Testis (tissue), 5 donors: ENCODE measurements at places on chromosomes 13 and 19.

DNA sequence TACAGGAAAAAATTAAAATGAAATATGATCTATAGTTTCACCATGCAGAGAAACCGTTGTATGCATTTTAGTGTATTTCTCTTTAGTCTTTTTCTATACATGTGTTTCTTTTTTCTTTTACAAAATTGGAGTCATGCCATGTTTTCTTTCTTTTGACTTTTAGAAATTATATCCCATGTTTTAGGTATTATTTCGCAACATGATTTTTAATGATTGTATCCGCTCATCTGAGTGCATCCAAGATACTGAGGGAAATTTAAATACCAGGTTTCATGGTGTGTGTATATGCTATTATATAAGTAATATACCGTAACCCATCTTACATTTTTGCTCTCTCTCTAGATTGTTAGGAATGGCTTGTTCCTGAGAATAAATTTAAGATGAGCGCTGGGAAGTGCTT lies 82.3 kb downstream of the GPR12 start:
- no peaks in the 10 kb centered on the region for H3K27me3 ChIP-seq
- no peak for DNase-seq
- no peaks in the 10 kb centered on the region for H3K36me3 ChIP-seq
- no peak overlapping the region for H3K27ac ChIP-seq
- H3K4me3 ChIP-seq, result no peak overlapping the region
- H3K4me1 ChIP-seq, result no peaks in the 10 kb centered on the region

DNA sequence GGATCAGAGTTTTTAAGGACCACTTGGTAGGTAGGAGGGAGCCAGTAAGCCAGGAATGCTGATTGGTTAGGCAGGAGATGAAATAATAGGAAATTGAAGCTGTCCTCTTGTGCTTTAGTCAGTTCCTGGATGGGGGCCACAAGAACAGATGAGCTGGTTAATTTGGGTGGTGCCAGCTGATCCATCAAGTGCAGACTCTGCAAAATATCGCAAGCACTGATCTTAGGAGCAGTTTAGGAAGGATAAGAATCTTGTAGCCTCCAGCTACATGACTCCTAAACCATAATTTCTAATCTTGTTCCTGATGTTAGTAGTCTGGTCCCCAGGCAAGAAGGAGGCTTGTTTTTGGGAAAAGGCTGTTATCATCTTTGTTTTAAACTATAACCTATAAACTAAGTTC lies 117.9 kb upstream of the GPR12 start:
- no peak overlapping the region for H3K27ac ChIP-seq
- H3K4me1 ChIP-seq, result no peaks in the 10 kb centered on the region
- no peaks in the 10 kb centered on the region for H3K27me3 ChIP-seq
- H3K36me3 ChIP-seq, result no peaks in the 10 kb centered on the region
- H3K4me3 ChIP-seq, result no peak overlapping the region

DNA sequence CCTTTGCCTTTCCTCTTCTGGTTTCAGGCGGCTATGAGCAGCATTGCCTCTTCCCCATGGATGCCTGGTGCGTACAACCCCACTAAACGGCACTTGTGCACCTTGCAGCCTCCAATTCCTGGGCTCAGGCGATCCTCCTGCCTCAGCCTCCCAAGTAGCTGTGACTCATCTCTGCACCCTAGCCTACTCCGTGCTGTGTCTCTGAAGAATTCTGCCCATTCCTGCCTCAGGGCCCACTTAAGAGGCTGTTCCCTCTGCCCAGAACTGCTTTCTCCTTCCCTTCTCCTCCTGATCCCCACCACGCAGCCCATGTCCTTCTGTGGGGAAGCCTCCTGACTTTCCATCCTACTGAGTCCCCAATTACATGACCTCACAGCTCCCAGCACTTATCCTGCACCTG lies 142.2 kb upstream of the ZNF507 start:
- H3K4me1 ChIP-seq, result no peaks in the 10 kb centered on the region
- DNase-seq, result no peak
- H3K27ac ChIP-seq, result no peak overlapping the region
- no peak overlapping the region for H3K4me3 ChIP-seq
- H3K27me3 ChIP-seq, result no peaks in the 10 kb centered on the region

DNA sequence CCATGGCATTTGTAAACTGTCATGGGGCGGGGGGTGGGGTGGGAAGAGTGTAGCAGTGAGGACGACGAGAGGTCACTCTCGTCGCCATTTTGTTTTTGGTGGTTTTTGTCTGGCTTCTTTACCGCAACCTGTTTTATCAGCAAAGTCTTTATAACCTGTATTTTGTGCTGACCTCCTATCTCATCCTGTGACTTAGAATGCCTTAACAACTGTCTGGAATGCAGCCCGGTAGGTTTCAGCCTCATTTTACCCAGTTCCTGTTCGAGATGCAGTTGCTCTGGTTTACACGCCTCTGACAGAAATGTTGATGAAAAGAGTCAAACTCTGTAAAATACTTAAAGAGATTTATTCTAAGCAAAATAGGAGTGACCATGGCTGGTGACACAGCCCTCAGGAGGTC lies 852.0 kb downstream of the DACH1 start:
- H3K4me1 ChIP-seq, result no peaks in the 10 kb centered on the region
- no peak for DNase-seq
- H3K27ac ChIP-seq, result no peak overlapping the region

GRCh38 chr19:39906820-39907611 lies 27.4 kb downstream of the FCGBP start:
- DNase-seq, result no peak
- H3K4me3 ChIP-seq, result no peak overlapping the region
- H3K36me3 ChIP-seq, result no peaks in the 10 kb centered on the region
- no peak overlapping the region for H3K27ac ChIP-seq
- H3K27me3 ChIP-seq, result no peaks in the 10 kb centered on the region

GRCh38 chr13:48232420-48233045 lies 473 bp upstream of the ITM2B start:
- H3K27ac ChIP-seq, result peak overlapping the region; percentile 100
- peaks cover 23% of the 10 kb centered on the region for H3K4me1 ChIP-seq
- H3K4me3 ChIP-seq, result peak overlapping the region; percentile 100

DNA sequence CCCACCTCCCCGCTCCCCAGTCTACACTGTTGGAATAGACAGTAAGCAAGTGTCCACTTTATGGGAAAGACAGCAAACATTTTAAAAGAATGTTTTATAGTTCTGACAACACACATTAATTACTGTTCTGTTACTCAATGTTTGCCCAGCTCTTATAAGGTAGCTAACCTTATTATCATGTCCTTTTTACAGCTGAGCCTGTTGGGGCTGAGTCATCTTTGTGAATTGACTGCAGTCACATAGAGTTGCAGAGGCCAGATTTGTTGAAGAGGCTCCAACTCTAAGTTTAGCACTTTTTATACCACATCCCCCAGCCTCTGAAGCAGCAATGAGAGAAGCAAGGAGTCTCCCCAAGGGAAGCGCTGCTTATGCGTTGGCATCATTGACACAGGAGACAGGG lies 76.2 kb downstream of the C13orf42 start:
- no peak overlapping the region for H3K27ac ChIP-seq
- H3K36me3 ChIP-seq, result no peaks in the 10 kb centered on the region
- no peaks in the 10 kb centered on the region for H3K27me3 ChIP-seq
